Small intestine (tissue), 16 donors: ENCODE measurements at places on chromosomes 6 and 20. TPM values are rescaled to one million over a fixed set of nuclear protein-coding genes. Genes with fewer than 3 reads are reported as not detected.

GRCh38 chr20:35981969-35982368 is 13.6 kb downstream of the CNBD2 start:
- DNase-seq = no peak

DNA sequence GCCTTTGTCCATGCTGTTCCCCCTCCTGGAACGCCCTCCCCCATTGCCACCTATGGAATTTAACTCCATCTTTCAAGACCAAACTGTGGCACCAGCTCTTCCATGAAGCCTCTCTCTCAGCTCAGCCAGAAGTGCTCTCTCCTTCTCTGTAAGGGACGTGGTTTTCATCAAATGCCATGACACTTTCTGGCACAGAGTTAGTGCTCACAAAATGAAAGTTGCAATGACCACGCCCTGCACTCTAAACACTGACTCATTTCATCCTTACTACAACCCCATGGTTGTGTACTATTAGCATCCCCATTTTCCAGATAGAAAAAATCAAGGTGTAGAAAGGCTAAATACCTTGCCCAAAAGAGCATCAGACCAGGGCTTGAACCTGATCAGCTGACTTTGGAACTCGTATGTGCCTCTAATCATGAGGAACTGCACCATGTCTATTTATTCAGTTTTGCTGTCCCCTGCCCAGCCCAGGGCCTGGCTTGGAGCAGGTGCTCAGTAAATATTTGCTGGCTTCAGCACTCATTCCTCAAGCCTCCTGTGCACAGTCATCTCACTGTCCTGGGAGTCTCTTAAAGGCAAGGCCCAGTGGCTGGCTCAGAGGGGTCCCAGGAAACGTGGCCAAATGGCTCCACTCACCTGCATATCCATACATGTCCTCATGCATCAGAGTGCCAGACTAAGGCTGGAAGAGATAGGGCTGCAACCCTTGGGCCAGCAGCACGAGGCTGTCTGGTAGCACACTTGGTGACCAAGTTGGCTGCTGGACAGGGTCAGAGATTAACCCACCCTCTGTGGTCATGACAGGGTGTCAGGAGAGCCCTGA is 77.9 kb downstream of the MRPL14 start:
- peak; percentile 33 for DNase-seq

GRCh38 chr6:114437235-114437634 is 94.4 kb upstream of the HS3ST5 start:
- DNase-seq = no peak

DNA sequence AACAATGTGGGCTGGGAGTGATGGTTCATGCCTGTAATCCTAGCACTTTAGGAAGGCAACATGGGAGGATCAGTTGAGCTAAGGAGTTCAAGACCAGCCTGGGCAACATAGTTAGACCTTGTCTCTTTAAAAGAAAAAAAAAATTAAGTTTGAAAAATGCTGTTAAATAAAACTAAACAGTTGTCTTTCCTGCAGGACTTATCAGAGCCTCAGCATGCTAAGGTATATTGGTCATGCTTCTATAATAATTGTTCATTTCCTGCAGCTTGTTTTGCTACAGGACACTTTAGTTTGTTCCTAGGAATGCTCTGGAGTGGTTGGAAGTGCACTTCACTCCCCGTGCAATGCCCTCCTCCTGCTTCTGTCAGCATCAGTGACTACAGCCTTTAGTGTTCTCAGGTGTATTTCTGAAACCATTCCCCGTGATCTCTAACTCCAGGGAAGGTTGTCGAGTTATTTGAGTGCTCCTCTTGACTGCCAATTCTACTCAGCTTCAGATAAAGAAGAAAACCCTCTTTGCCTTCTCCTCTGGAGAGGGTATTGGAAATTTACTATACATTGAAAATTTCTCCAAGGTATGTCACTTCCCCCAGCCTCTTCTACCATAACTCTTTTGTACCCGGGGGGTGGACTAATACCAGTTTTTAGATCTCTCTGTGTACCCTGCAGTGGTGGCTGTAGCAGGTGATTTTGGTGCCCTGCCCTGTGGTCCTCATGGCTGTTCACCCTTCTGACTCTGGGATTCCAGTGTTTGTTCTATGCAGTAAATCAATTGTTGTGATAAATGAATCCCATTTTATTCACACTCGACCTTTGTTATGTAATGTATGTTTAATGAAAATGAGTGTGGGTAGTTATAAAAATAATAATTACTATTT is 33.8 kb downstream of the NHLRC1 start:
- no peak for DNase-seq

- DNase-seq = no peak
Observed at GRCh38 chr20:37220731-37221130, 40.9 kb downstream of the GHRH start.

- DNase-seq = no peak
Observed at GRCh38 chr20:62942456-62942855, 4.5 kb downstream of the GID8 start.

- peak; percentile 85 for DNase-seq
Observed at GRCh38 chr20:43959079-43959919, 44.6 kb downstream of the TOX2 start.

GRCh38 chr6:53378208-53378607 is 29.5 kb upstream of the ELOVL5 start:
- no peak for DNase-seq

GRCh38 chr20:24694727-24695528 is 225.5 kb downstream of the SYNDIG1 start:
- no peak for DNase-seq

DNA sequence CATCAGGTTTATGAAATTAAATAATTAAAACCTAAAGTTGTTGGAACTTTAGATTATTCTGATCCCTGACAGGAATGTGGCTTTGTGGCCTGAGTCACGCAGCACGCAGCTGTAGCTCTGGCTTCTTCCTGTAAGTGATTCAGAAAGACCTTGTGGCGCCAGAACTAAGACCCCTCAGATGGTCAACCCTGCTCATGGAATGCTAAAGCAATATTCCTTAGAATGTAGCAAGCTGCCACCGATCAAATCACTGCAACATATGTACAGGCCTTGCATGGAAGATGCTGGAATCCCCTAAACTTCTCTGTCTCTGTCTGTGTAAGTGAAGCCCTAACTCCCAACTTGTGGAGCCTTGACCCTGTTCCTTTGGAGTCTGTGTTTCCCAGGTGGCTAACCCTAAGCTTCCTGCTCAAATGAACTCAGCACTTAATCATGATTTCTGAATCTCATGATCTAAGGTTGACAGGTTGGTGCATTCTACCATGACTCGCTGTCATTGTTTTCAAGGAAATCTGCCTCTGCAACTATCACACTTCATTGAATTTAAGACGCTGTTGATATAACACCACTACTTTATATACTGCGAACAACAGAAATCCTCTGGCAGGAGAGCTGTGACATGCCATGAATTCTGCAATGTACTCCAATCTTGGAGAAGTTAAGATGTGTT is 111.2 kb upstream of the CST7 start:
- DNase-seq = no peak

- DNase-seq = no peak
Observed at GRCh38 chr6:96834070-96834469, 3.2 kb downstream of the GPR63 start.

GRCh38 chr6:169028343-169028742 is 225.3 kb downstream of the THBS2 start:
- DNase-seq = peak; percentile 2

DNA sequence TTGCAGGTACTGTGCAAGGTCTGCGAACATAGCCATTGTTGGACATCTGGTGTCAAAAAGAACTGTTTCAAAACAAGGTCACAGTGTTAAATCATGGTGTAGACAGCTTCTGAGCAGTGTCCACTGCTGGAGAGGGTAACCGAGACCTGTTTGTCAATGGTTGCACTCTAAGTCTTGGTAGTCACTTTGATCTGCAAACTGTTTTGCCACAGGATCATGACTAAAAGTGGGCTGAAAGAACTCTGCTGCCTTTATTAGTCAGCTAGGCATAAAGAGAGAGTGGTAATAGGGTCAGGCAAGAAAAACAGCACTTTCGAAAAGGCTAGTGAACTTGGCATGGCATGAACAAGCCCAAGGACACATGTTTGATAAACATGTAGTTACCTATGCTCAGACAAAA is 552.3 kb upstream of the CITED2 start:
- no peak for DNase-seq

GRCh38 chr6:87561017-87561416 is 28.8 kb downstream of the RARS2 start:
- no peak for DNase-seq

DNA sequence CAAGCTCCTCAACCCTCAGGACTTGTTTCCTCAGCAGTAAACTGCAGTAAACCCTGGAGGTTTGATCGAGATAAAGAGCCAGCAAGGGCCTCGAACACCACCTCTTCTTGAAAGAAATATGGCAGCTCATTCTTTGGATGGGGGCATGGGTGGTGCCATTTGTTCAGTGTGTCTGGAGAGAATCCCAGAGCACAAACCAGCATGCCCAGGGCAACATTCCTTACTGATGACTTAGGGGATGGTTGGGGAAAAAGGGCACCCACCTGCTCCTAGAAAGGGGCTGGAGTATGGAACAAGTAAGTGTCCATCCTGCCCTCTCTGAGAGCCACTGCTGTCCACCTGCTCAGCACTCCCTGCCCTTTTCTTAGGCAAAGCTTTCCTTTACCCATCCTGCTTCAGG is 31.3 kb upstream of the ZFAND3 start:
- no peak for DNase-seq

DNA sequence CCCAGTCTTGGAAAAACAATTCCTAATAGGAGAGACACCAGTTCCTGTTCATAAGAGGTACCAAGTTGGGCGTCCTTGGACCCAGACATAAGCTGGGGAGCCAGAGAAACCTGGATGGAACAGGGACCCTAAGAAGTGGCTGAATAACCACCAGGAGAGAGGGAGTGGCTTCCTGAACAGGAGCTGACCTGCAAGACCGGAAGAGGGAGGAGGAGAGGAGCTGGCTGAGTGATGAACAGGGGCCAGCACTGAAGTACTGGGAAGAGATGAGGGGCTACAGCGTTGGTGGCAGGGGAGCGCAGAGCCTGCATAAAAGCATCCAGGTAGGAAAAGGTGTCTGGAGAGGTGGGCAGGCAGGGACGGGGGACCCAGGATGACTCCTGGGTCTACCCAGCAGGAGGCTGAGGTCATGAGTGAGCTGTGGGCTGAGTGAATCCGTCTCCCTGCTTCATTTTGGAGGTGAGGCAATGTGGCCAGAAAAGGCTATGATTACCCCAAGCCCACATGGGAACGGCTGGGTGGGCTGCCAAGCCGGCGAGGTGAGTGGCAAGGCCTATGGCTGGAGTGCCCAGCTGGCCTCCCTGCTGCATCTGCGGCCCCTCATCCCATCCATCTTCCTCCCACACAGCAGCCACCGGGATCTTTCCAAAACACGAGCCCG is 34.4 kb upstream of the ZFAND3 start:
- DNase-seq = no peak

GRCh38 chr20:24118034-24118433 is 129.5 kb upstream of the GGTLC1 start:
- no peak for DNase-seq

DNA sequence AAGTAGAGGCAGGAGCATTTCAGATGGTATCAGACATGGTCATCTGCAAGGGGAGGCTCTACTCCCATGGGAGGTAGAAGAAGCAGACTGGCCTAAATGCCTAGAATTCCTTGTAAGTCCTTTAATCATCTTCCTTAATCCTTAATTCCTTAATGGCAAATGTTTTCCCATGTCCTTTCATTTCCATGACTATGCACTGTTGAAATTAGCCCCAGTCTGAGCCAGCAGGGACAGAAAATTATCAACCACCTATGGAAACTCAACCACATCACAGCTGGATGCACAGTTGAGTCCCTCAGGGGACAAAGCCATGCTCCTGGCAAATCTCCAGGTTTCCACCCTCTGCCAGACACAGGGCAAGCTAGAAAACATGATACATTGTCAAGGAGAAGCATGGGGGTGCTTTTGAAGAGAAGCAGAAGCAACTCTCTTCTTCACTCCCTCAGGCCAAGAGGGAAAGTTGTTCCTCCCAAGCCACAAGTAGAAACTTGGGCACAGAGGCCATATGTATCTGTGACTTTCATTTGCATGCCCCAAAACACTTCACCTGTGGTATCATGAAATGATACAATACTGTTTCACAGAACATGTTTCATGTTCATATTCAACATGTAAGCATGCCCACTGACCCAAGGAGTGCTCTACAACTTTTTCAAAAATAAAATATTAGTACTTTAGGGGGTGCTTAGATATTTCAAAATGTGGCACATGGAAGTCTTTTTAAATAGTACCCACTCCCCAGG is 683.6 kb downstream of the KIF16B start:
- DNase-seq = no peak

DNA sequence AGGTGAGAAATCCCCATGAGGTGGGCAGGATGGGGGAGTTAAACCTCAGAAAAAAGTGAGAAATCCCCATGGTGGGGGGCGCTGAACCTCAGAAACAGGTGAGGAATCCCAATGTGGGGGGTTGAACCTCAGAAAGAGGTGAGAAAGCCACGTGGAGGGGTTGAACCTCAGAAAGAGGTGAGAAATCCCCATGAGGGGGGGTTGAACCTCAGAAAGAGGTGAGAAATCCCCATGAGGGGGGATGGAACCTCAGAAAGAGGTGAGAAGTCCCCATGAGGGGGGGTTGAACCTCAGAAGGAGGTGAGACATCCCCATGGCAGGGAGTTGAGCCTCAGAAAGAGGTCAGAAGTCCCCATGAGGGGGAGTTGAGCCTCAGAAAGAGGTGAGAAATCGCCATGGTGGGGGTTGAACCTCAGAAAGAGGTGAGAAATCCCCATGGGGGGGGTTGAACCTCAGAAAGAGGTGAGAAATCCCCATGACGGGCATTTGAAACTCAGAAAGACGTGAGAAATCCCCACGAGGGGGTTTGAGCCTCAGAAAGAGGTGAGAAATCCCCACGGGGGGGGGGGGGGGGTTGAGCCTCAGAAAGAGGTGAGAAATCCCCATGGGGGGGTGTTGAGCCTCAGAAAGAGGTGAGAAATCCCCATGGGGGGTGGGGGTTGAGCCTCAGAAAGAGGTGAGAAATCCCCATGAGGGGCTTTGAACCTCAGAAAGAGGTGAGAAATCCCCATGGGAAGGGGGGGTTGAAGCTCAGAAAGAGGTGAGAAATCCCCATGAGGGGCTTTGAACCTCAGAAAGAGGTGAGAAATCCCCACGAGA is 14.3 kb upstream of the GOPC start:
- no peak for DNase-seq

- DNase-seq = no peak
Observed at GRCh38 chr20:56835829-56836550, 206.9 kb downstream of the TFAP2C start.

GRCh38 chr20:10192171-10192570 is 26.5 kb upstream of the SNAP25 start:
- no peak for DNase-seq

Gene MTCH1
- 134 TPM for polyA plus RNA-seq

Gene TMEM14A
- polyA plus RNA-seq = 39.2 TPM

Gene DAAM2
- 12.9 TPM for polyA plus RNA-seq

Gene TTLL9
- 0.07 TPM for polyA plus RNA-seq

Gene PRRT1
- 1.4 TPM for polyA plus RNA-seq

Gene CALHM5
- under 0.01 TPM for polyA plus RNA-seq

Gene PHACTR3
- polyA plus RNA-seq = 5.2 TPM
